ENCODE measurements at places on chromosomes 1 and 21.

GRCh38 chr1:43605766-43606165, 44.2 kb upstream of the KDM4A start:
- DNase-seq: no peak

DNA sequence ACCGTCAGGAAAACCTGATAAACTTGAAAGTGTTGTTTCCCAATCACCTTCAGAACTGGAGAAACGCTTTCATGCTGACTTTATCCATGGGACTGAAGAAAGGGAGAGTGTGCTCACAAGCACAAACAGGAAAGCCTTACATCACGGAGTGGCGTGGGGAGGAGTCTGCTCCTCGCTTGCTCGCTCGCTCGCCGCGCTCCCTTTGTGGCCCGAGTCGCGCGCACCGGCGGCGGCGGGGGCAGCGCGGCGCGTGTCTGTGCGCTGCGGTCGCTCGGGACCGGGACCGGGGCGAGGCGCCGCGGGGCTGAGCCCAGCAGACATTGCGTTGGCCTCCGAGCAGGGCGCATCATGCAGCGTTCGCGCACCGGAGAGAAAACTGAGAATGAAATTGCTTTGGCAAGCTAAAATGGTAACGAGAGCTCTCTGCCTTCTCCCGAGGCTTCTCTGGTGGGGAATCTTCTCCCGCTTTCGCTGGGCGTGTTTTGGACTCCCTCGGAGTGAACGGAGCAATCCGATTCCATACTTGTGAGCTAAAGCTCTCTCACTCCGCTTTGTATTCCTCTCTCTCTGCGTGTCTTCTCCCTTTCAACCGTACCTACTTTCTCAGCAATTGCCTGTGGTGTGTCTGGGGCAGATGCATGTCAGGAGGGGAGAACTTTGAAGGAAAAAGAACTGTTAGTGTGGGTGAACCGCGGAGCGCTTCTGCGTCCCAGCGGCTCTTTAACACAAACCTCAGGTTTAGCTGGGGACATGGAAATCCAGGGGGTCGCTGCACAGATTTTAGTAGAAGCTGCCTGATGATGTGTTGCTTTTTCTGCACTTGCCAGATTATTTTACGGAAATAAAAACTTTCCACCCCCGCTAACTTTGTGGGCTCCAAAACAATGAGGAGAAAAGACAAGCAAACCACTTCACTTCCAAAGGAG, at the start of gene RGL1:
Gene RGL1 (plus strand): TSS at position 205 of the 926 bp plus-strand sequence. CDS start 178 bp downstream, at position 383.
- peak; percentile 1 for DNase-seq

DNA sequence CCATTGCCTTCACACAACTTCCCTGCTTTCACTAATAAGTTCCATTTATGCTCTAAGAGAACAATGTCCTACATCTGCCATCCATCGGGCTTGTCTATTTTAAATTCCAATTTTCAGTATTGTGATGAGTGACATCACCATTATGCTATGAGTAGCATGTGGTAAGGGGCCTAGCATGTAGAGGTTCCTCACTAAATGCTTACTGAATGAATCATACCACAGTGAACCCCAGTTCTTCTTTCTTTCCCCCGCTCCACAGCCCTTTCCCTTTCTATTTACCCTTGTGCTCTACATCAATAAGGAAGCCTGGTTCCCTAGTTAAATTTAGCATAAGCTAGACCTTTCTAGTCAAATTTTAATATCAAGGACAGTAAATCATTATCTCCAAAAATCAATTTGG, 195.0 kb upstream of the RGS18 start:
- DNase-seq: no peak

DNA sequence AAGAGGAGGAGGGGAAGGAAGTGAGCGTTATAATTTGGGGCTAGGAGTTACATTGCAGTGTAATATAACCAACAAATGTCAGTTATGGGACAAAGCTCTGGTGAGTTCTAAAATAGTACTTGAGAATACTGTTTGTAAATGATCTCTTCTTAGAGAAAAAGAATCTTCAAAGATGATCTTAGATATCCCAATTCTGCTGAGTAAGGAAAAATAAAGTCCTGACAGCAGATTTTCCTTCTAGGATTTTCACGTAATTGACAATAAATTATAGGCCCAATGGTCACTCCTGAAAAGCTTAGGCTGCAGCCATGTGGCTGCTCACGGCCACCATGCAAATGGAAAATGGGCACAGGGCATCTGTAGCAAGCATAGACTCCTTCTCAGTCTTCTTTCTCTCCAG, 241.6 kb downstream of the SIPA1L2 start:
- no peak for DNase-seq

GRCh38 chr1:93770640-93771039, 89.0 kb upstream of the BCAR3 start:
- DNase-seq: no peak
